CD4-positive, alpha-beta T cell treated with Interleukin-15 for 1 hour (primary cell): ENCODE measurements at places on chromosomes 4 and X.

GRCh38 chr4:22162454-22162853 lies 213.9 kb upstream of the KCNIP4 start:
- no peak for DNase-seq

DNA sequence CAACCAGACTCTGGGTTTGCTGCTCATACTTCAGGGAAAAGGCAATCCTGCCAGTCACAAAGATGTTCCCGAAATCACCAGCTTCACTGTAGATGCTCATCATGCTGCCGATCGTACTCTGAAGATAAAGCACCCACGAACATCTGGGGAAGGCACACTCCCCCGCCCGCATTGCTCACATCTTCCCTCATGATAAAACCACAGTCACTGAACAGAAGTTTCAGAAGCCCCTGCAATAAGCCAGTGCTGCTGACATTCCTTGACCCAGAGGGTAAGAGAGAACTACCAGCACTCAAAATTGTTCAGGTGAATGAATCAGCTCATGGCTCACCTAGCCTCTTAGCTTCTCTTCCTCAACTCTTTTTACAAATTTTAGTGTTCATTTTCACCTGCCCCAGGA lies 43.1 kb downstream of the SRPX2 start:
- no peak for DNase-seq

DNA sequence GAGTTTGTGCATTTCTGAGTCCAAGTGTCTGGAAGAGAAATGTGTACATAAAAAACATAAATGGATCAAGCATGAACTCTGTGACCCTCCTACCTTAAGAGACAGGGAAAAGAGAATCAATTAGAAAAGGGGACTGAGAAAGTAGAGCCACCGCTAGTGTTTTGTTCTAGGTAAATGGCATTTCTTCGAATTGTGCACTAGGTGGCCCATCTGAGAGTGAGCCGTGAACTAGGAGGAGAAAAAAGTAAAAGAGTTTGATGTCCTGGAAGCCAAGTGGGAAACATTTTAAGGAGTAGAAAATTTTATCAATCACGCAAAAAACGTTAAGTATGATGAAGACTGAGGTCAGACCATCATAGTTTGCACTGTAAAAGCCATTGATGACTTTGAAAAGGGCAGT lies 55.1 kb downstream of the NAF1 start:
- no peak for DNase-seq

DNA sequence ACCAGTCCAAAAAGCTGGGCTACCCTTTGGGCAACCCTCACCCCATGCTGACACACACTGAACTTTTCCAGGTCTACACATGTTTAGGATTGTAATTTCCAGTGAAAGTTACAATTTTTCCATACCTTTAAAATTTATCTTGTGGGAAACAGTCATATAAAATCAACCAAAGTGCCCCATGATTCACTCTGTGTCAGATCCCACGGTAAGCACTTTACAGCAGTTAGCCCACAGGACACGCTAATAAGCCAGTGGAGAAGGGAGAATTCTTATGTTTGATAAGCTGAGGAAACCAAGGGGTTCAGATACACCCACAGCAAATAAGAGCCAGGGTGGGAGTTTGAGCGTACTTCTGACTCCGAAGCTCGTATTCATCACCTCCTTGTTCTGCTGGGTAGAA lies 72.4 kb upstream of the TBL1X start:
- no peak for DNase-seq

DNA sequence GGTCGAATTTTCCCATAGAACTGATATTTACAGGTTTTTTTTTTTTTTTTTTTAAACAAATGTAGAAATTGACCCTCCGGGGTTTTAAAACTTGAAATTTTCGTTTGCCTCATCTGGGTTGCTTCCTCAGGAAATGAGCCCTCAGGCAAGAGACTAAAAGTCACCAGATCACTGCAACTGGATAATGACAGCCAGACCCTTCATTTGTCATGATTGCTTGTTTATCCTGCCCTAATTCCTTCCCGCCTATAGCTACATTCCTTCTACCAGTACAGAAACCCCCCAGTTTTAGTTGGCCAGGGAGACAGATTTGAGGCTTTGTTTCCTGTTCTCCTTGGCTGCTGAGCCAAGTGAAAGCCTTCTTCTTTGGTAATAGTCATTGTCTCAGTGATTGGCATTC lies 44.0 kb upstream of the IGFBP7 start:
- DNase-seq = no peak

GRCh38 chrX:54223581-54223980 lies 40.5 kb upstream of the FAM120C start:
- DNase-seq = no peak
